Vagina (tissue), 2 donors: ENCODE measurements at places on chromosomes 7 and 10. TPM values are rescaled to one million over a fixed set of nuclear protein-coding genes. Genes with fewer than 3 reads are reported as not detected.

DNA sequence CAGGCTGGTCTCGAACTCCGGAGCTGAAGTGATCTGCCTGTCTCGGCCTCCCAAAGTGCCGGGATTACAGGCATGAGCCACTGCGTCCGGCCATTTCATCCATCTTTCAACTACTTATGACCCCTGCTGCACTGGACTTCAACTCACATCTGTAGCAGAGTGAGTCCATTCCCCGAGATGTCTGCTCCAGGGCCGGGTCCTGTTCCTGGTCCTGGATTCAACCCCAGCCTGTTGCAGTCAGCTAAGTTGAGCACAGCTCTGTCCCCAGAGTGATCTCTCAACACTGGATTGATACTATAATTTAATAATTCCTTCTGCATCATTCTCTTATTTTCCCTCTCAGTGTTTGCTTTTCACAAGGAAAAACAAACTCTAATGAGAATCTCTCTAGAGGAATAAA lies 25.8 kb downstream of the PRTFDC1 start:
- H3K36me3 ChIP-seq: no peaks in the 10 kb centered on the region
- no peak overlapping the region for H3K4me3 ChIP-seq
- H3K27me3 ChIP-seq: no peaks in the 10 kb centered on the region

DNA sequence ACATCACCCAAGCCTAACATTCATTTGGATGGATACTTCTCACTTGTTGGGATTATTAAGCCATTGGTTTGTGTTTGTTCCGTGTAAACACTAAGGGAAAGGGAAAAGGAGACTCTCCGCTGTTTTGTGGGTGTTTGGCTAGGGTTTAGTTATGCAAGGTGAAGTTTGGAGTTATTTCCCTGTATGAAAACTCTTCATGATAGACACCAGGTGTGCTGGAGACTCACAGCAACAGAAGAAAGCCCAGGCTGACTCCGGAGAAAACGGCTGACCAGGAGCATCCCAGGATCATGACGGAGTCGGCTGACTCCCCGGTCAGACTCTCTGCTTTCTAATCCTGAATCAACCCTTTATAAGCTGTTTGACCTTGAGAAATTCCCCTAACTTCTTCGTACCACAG lies 94.1 kb upstream of the KLF6 start:
- peaks cover 9% of the 10 kb centered on the region for H3K4me1 ChIP-seq
- H3K36me3 ChIP-seq: no peaks in the 10 kb centered on the region
- H3K27ac ChIP-seq: no peak overlapping the region
- no peak overlapping the region for H3K4me3 ChIP-seq
- no peaks in the 10 kb centered on the region for H3K27me3 ChIP-seq

Gene CYP26C1
- total RNA-seq: not detected

DNA sequence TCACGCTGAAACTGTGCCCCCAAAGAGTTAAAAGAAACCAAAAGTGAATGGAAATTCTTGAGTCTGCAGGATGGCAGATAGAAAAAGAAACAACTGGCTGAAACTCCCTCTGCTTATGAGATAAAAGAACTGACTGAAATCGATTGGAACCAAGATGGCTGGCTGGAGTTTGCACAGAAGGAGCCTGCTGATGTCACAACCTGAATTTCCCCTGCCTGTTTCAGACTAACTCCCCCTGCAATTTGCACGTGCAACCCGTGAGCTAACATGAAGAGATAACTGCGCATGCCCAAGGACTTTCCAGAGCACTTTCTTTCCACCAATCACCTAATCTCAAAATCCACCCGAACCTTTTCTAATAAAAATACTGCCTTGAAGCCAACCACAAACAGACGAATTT lies 435.5 kb downstream of the CALN1 start:
- no peaks in the 10 kb centered on the region for H3K4me1 ChIP-seq
- no peak overlapping the region for H3K27ac ChIP-seq
- no peaks in the 10 kb centered on the region for H3K36me3 ChIP-seq
- H3K4me3 ChIP-seq: no peak overlapping the region
- DNase-seq: no peak

Gene DLX6
- not detected for total RNA-seq

GRCh38 chr10:133467286-133467911 lies 13.7 kb downstream of the SCART1 start:
- no peaks in the 10 kb centered on the region for H3K27me3 ChIP-seq
- H3K4me1 ChIP-seq: no peaks in the 10 kb centered on the region
- H3K27ac ChIP-seq: no peak overlapping the region
- no peak overlapping the region for H3K4me3 ChIP-seq
- H3K36me3 ChIP-seq: no peaks in the 10 kb centered on the region

Gene PLXDC2
- 51.3 TPM for total RNA-seq

Gene MBL2
- total RNA-seq: not detected

DNA sequence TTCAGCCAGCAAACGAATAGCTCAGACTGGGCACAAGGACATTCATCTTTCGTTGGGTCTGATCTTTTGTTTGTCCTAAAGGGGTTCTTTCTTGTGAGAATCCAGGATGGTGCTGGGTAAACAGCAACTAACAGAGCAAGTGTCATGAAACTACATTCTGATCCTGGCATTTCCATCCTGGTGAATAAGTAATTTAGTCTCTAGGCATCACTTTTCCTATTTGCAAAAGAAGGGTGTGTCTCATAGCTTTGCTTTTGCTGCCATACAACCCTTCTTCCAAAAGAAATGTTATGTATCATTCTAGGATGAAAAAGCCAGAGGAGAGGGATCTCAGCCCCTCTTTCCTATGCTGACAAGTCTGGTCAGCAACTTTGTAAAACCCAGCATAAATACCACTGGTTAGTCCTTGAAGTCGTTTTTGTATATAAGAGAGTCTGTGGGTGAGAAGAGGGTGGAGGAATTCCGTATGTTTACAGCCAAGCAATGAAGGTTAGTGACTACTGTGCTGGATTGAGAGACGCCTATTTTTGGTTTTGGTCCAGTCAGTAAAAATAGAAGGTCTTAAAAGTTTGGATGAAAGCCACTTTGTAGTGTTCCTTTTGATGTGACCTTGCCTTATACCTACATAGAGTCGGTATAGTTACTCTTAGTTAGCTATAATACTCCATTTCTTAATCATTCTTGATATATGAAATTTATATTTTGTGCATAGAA lies 88.4 kb upstream of the SLC25A13 start:
- H3K27ac ChIP-seq: no peak overlapping the region
- H3K27me3 ChIP-seq: no peaks in the 10 kb centered on the region
- no peak overlapping the region for H3K4me3 ChIP-seq

DNA sequence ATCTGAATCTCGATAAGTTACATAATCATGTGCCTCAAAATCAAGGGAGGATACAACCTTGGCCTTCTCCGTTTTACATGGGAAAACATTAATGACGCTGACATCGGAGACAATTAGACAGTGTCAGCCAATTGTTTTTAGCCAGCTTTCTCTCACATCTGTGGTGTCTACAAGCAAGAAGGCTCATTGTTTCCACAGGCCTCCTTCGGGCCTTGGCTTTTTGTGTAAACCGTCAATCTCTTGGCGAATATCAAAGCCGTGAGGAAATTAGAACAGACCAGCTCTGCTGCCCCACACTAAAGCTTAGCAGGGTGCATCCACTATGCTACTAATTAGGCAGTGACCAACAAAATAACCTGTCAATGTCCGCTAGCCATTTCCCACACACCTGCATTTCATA lies 43.2 kb downstream of the VAX1 start:
- H3K4me1 ChIP-seq: no peaks in the 10 kb centered on the region
- DNase-seq: no peak
- H3K36me3 ChIP-seq: no peaks in the 10 kb centered on the region
- H3K27me3 ChIP-seq: no peaks in the 10 kb centered on the region
- no peak overlapping the region for H3K4me3 ChIP-seq

GRCh38 chr10:28991333-28992270 lies 297.3 kb upstream of the LYZL1 start:
- no peaks in the 10 kb centered on the region for H3K36me3 ChIP-seq
- H3K27me3 ChIP-seq: no peaks in the 10 kb centered on the region
- no peak overlapping the region for H3K27ac ChIP-seq
- H3K4me1 ChIP-seq: no peaks in the 10 kb centered on the region

DNA sequence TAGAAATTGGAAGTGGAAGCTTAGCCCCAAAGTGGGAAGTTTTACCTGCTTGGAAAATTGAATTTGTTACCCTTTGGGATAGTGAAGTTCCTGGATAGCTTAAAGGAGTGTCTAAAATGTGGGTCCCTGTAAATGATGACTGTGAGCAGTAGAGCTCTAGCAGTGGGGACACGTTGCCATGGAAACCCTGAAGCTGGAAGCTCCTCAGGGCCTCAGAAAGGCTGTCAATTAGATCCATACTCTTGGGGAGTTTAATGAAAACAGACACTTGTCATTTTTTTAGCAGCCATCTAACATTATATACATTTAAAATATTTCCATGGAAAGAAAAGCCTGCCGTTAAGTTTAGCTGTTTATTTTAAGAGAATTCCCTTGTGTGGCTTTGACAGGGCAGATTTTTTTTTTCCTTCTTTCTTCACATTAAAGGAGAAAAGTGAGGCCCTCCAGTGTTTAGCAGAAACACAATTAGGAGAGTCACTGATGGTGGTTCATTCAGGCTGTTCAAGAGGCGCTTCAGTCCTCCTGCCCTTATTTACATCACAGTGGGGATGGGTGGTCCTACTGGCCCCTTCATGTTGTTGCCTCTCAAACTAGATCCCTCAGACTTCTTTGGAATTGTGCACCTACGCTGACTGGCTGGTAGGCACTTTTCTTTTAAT lies 518.4 kb downstream of the CCSER2 start:
- H3K36me3 ChIP-seq: no peaks in the 10 kb centered on the region
- H3K4me3 ChIP-seq: no peak overlapping the region
- no peaks in the 10 kb centered on the region for H3K27me3 ChIP-seq
- no peak overlapping the region for H3K27ac ChIP-seq
- DNase-seq: no peak

DNA sequence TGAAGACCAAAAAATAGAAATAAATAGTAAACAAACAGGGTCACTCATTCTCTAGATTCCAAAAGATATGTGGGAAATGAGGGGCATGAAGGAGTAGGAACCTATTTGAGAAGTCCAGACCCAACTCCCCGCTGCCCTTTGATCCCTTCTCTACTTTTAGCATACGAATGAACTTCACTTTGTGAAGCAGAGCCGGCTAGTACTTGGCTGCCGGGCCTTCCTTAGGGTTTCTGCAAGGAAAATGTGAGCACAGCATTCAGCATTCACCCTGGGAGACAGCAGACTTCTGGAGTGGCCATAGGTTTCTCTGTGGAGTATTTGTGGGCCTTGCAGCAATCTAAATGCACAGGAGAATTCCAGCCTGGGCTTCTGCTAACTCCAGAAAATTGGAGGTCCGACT lies 76.3 kb upstream of the PRKAR2B start:
- no peaks in the 10 kb centered on the region for H3K4me1 ChIP-seq
- no peak overlapping the region for H3K27ac ChIP-seq
- H3K4me3 ChIP-seq: no peak overlapping the region
- no peak for DNase-seq
- no peaks in the 10 kb centered on the region for H3K36me3 ChIP-seq

DNA sequence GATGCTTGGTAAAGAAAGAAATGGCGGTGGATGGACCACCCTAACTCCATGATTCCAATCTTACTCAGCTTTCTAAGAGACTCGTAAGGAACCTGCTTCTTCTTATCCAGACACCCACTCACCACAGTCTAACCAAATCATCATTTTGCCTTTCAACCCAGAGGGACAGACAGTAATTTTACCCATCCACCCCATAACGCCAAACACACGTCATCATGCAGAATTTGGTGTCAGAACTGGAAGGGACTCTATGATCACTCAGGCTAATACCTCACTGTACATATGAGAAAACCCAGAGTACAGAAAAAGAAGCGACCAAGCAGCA lies 388 bp downstream of the ECD start:
- peak overlapping the region; percentile 97 for H3K27ac ChIP-seq
- no peaks in the 10 kb centered on the region for H3K27me3 ChIP-seq
- no peaks in the 10 kb centered on the region for H3K36me3 ChIP-seq
- no peak for DNase-seq

DNA sequence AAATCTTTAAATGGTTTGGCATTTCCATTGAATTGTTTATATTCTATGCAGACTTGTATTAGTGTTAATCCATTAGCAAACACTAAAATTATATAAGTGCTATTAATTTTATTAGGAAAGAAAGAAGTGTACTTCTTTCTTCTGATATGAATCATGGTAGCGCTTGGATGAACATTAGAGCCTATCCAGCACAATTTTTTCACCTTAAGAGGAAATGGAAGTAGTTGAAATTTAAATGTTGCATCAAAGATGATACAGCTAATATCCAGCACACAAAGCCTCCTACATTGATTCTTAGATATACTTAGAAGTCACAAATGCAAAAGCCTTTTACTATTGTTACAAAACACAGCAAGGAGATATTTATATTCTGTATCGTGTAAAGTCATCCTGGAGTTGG lies 174.5 kb downstream of the AHR start:
- DNase-seq: no peak
- no peaks in the 10 kb centered on the region for H3K4me1 ChIP-seq
- H3K36me3 ChIP-seq: no peaks in the 10 kb centered on the region
- H3K27me3 ChIP-seq: no peaks in the 10 kb centered on the region

- H3K27ac ChIP-seq: no peak overlapping the region
- no peaks in the 10 kb centered on the region for H3K36me3 ChIP-seq
- no peaks in the 10 kb centered on the region for H3K27me3 ChIP-seq
These were observed 108.5 kb downstream of the KCNMA1 start for GRCh38 chr10:77529050-77529576.

DNA sequence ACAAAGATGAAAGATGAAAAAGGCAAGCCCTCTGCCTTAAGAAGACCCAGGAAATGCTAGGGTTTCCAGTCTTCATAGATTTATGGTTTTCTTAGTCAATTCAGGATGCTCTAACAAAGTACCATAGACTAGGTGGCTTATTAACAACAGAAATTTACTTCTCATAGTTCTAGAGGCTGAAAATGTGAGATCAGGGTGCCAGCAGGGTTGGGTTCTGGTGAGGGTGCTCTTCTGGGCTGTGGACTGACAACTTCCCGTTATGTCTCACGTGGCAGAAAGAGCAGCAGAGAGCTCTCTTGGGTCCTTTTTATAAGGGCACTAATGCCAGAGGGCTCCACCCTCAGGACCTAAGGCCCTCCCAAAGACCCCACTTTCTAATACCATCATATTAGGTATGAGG lies 23.7 kb downstream of the ELMO1 start:
- no peak overlapping the region for H3K27ac ChIP-seq
- no peak overlapping the region for H3K4me3 ChIP-seq
- H3K36me3 ChIP-seq: no peaks in the 10 kb centered on the region
- DNase-seq: no peak
- H3K27me3 ChIP-seq: no peaks in the 10 kb centered on the region

DNA sequence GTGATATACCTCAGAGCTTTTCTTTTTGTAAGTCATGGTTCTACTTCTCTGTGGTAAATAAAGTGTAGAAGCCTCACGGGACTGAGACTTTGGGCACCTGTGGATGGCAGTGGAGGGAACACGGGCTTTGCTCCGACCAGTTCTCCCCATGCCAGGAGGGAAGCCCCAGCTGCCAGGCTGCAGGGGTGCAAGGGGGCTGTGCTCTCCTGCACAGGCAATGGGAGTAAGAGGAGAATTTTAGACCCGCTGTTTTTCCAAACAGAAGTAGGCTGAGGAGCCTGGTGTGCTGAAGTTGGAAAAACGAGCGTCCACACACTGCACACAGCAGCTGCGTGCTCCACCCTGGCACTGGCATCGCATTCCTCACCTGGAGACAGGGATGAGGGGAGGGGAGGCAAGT lies 282.4 kb downstream of the TNS3 start:
- DNase-seq: no peak
- H3K27me3 ChIP-seq: no peaks in the 10 kb centered on the region
- H3K27ac ChIP-seq: no peak overlapping the region
- H3K4me1 ChIP-seq: peaks cover 17% of the 10 kb centered on the region

GRCh38 chr7:24318326-24318725 lies 34.3 kb downstream of the NPY start:
- H3K27ac ChIP-seq: no peak overlapping the region
- H3K36me3 ChIP-seq: no peaks in the 10 kb centered on the region
- H3K27me3 ChIP-seq: no peaks in the 10 kb centered on the region

Gene CH25H
- total RNA-seq: 0.74 TPM
